SK-N-SH (cell line): ENCODE measurements at places on chromosomes 5 and 9.

GRCh38 chr5:139955616-139956273 lies 87.4 kb downstream of the NRG2 start:
- DNase-seq, result no peak

- no peak for DNase-seq
Observed at GRCh38 chr5:177438468-177438867, 8.1 kb upstream of the PRR7 start.

DNA sequence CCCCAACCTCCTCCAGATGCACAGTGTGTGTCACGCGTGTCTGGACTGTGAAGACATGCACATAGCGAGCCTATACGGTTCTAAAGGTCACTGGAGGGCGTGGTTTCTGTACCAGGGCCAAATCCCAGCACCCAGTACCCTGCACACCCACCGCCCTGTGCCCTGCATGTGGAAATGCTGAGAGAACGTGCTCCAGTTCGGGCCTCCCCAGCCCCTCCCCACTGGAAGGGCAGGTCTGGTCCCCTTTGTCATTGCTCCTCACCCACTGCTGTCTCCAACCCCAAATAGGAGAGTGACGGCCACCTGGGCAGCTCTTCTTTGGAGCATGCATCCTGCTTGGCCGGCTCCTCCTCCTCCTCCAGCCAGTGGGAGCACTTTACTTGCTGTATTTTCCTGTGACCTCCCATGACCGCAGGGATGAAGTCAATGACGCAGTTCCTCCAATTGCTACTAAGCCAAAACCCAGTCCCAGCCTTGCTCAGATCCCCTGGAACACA lies 116.7 kb downstream of the WNK2 start:
- peak; percentile 15 for DNase-seq

DNA sequence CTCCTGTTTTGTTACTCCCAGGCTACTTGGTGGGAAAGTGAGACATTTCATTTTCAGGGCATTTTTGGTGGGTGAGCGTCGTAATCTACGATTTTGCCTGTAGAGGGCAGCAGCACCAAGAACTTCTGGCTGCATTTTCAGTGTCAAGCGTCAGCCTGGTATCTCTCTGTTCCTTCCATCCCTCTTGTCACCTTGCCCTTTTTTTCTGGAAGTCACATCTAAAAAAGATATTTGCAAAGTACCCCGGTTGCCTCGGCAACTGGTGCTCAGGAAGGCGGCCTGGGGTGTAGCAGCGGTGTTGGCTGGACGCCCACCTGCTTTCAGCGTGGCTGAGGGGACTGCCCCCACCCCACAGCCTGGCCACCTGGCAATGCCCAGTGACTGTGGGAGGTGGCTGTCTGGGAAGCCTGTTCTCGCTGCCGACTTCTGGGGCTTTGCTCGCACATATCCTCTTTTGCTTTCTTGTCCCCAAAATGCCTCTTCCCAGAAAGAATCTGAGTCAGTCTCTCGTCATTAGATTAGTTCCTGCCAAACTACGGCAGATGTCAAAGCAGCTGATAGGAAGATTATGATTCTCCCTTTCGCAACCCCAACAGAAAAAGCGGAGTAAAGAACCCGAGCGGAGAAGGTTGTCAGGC lies 84.5 kb downstream of the ACER2 start:
- peak; percentile 73 for DNase-seq

DNA sequence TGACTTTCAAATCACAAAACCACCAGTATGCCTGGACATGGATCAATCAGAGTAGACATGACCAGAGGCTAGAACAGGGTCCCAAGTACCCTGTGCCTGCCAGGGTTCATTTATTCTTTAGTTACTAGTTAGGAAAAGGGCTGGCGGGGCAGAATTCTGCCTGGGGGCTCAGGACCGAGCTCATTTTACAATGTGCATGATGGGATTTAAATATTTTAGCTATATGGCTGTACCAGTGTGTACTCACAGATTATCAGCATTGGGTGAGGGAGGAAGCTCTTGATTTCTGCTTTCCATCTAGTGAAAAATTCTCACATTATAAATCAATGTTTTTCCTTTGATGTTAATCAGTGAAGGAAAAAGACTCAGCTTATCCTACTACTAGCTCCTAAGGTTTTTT lies 1511.1 kb downstream of the EFNA5 start:
- peak; percentile 9 for DNase-seq

DNA sequence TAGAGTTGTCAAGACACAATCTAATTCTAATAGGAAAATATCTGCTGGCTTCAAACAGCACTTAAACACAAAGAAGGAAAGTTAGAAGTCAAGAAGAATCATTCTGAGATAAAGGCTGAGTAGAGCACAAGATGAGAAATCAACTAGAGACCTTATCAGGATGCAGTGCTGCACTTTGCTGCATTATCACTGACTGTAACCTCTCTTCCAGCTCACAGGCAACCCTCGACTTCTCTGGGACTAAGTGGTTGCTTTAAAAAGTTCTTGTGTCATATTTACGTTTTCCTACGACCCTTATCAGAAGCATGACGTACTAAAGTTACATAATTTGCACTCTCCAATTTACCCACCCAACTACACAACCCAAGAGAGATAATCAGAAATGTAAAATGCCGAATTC lies 176.1 kb downstream of the MLLT3 start:
- DNase-seq, result no peak

DNA sequence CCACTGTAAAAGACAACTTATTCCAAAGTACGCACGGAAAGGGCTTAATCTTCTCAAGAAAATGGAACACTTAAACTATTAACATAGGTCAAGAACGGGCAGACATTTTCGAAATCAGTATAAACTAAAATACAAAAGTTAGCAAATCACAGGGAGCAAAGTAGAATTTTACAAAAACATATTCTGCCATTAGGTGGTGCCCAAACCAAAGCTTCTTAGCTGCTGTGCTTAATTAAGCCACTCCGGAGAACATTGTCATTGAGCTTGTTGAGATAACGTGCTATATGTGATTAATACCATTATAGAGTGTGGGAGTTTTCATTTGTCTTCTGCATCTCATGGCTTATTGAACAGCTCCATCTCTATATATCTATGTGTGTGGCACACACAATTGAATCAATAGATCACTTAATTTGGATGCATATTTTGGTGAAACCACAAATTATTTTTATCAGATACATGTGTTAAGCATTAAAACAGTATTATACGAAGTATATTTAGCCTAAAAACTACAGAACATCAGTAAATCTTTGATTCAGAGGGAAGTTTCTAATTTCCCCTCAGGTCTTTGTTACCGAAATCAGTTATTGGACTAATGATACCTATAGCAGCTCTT lies 23.4 kb downstream of the UBLCP1 start:
- DNase-seq, result peak; percentile 37

GRCh38 chr5:143251190-143251589 lies 152.3 kb downstream of the NR3C1 start:
- no peak for DNase-seq

GRCh38 chr5:126455728-126456127 lies 32.5 kb downstream of the GRAMD2B start:
- no peak for DNase-seq

GRCh38 chr5:172403189-172403796 lies 51.0 kb downstream of the SH3PXD2B start:
- DNase-seq, result no peak

- no peak for DNase-seq
Observed at GRCh38 chr5:109611505-109611904, 78.2 kb upstream of the MAN2A1 start.

GRCh38 chr5:179794171-179794570 lies 385 bp downstream of the LTC4S start:
- DNase-seq, result no peak

GRCh38 chr5:153953411-153953810 lies 85.3 kb downstream of the FAM114A2 start:
- DNase-seq, result no peak

DNA sequence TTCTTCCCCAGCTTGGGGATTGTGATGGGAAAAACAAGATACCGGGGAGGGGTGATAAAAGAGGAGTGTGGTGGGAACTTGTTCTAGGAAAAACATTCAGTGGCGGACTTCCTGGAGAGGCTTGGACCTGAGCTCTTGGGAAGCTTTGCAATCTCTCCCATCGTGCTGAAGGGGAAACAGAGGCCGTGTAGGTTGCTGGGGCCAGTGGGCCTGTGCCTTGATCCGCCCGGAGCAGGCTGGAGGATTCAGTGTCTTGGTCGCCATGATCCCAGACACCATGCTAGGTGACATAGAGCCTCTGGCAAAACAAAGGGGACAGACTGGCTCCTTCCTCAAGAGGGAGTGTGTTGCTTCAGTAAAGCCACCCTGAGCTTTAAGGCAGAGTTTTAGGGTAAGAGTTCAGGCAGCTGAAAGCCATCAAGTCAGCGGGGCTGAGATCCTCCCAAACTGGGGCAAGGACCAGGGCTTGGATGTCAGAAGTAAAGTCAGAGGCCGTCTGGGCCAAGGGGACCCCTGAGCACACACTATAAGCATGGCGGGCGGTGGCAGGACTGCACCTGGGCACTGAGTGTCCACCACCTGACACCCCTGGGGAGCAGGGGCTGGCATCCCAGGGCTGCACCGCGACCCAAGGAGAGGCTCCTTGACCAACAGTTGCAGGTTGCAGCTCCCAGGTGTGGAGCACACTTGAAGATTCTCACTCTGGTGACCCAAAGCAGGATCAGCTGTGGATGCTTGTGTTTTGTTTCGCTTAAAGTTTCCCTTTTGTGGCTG lies 44.7 kb downstream of the TRIP13 start:
- DNase-seq, result no peak

DNA sequence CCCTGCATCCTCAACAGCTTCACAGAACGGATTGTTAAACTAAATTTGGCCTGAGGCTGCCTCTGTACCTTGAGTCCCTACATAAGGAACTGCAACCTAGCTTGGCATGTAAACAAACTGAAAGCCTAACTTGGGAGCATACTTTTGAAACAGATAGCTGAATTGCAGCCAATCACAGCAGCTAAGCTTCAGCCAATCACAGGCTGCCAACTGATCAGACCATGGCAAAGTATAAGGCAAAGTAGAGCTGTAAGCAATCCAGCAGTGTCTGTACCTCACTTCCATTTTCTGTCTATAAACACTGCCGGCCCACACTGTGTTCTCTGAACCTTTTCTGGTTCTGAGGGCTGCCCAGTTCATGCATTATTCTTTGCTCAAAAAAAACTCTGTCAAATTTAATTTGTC lies 8.9 kb upstream of the ZNF483 start:
- no peak for DNase-seq

DNA sequence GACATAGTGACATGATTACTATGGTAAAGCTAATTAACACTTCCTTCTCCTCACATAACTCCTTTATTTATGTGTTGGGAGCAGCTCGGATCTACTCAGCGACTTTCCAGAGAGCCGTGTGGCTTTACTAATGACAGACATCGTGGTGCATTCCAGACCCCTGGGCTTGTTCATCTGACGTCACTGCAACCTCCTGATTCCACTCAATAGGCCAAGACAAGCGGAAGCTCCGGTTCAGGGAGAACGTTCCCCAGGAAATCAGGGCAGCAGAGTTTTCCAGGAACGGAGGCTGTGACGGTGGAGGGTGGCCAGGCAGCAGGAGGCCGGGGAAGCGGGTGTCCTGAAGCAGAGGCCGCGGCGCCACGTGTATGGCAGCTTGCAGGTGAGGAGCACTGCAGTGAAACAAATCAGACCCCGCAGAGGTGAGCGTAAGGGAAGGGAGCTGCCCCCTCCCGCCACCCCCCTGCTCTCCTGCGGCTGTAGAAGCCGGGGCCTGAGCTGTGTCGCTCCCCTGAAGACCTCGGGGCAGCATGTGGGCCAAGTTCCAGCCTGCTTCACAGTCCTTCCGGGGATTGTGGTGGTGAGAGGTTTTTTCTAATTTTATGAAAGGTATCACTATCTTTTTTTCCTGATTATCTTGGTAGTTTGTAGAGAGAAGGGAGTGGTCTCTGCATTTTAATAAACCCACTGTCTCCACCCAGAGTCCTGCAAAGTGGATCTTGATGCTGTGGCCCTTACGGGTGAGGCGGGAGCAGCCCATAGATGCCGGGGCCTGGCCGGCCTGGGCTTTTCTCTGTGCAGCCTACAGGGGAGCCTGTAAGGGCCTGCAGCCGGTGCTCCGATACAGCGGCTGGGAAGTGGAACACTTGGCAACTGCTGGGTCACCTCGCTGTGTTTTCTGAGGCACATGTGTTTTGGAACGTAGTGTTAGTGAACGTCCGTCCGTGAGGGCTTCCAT lies 220.4 kb upstream of the IRX4 start:
- no peak for DNase-seq

GRCh38 chr9:74493512-74493911 lies 3.6 kb upstream of the RORB start:
- no peak for DNase-seq

DNA sequence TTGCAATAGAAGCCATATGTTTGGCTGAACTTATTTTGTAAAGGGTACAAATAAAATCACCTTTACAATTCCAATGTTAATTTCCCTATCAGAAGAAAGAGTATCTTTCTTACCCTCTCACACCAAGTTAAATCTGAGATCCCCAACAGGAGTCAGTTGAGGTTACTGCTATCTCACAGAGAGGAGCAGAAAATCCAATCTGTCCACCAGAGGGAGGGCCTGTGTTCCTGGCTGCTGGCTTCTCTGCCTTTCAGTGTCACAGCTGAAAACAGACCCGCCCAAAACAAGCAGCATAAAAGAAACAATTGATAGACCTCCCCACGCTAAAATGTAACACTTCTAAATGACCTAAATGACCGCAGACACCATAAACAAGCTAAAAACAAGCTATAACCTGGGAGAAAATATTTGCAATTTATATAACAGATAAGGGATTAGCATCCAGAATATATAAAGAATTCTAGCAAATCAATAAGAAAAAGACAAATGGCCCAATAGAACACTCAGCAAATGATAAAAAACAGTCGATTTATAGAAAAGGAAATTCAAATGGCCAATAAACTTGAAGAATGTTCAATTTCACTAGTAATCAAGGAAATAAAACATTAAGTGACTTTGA lies 24.5 kb upstream of the MVB12B start:
- peak; percentile 77 for DNase-seq

DNA sequence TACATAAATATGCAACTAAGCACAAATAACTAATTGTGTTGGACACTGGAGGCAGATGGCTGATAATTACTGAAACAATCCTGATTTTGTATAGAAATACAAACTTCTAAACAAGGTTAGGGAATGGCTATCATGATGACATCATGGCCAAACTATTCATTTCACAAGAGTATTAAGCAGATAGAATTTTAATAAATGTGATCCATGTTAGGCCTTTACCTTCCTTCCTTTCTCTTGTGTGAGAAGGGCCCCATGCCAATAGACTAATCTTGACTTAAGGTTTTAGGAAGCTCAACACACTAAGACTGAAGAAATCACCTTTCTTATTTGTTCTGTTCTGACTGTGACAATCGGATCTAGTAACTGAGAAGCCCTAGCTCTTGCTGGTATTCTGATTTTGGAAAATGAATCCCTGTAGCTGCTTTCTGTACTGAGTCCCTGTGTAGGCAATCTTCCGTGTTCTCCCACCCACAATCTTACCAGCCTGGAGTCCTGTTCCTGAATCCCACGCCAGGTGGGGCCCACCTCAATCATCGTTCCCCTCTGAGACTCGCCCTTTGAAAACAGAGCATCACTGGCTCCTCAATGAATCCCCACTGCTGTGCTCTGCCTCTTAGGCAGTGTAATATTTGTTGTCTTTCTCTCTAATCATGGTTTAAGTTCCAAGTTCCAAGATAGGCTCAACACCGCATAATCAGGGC lies 168.7 kb upstream of the GNA14 start:
- DNase-seq, result no peak
